Effector CD4-positive, alpha-beta T cell (primary cell): ENCODE measurements at places on chromosomes 5 and 9.

GRCh38 chr5:171573021-171573420 is 153.6 kb downstream of the FGF18 start:
- DNase-seq, result no peak

DNA sequence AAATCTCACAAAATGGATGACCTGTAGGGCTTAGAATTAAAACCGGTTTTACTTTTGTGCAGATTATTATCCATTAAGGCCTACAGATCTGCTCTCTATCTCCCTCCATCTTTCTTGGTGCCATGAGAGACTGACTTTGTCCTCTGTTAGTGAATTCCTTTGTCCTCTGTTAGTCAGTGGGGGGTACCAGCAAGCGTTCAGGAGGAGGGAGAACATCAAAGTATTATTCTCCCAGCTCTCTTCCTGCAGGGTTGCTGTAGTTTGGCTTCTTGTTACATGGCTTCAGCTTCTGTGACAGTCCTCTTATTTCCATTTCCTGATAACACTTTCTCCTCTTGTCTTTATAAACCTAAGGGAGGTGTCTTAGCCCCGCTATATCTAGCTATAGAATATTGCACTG is 850.5 kb upstream of the SEMA6A start:
- DNase-seq, result no peak

- DNase-seq, result no peak
Observed at GRCh38 chr5:145619806-145620310, 215.3 kb downstream of the PRELID2 start.

DNA sequence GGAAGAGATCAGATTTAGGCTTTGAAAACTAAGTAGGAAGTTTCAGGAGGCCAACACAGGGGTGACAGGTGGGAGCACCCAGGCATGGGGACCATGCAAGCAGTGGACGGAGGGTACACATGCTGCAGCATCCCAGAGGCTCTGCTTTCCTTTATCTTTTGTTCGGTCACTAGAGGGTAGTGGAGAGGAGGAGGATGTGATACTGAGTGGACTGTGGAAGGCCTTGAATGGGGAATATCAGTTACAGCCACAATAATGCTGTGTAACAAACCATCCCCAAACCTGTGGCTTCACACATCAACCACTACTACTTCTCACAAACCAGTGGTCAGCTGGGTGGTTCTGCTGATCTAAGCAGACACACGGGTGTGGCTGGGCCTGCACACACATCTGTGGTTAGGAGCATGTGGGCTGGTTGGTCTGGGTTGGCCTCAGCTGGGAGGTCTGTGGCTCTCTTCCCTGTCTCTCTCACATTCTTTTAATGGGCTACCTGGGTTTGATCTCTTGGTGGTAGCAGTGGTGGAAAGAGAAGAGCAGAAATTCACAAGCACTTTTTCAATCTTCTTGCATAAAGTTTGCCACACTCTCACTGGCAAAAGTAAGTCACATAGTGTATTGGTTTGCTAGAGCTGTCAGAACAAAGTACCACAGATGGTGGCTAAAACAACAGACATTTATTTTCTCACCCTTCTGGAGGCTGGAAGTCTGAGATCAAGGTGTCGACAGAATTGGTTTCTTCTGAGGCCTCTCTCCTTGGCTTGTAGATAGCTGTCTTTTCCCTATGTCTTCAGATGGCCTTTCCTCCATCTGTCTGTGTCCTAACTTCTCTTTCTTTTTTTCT is 238.7 kb downstream of the AGTPBP1 start:
- no peak for DNase-seq

DNA sequence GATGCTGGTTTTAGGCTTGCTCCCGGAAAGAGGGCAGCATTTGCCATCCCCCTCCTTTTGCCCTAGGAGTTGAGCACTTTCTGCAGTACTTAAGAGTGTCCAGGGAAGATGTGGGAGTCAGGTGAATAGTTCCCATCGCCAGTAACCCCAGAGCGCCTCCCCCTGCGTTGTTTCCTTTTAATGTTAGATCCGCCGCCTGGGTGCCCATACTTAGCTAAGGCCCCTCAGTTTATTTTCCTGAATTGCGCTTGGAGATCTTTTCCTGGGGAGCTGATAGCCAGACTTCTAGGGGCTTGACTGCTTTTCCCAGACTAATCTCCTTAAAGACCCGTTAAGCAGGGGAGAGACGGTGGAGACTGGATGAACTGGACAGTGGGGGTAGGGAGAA is 377 bp upstream of the PCDHAC2 start:
- no peak for DNase-seq

DNA sequence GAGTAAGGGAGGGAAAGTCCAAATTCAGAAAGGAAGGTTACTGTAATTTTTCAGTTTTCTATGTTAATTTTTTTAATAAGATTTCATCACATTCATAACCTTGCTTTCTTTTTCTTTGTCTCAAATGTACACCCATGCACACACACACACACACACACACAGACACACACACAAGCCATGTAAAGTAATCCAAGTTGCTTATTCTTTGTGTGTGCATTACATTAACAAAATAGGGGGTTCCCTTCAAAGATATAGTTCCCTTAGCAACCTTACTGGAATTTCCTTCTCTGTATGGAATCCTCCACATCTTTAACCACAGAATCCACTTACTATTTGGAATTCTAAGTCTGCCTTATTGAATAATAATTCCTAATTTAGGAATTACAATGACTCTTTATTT is 32.7 kb downstream of the ZNF366 start:
- DNase-seq, result no peak

- DNase-seq, result no peak
Observed at GRCh38 chr9:32954642-32955041, 46.8 kb downstream of the APTX start.

DNA sequence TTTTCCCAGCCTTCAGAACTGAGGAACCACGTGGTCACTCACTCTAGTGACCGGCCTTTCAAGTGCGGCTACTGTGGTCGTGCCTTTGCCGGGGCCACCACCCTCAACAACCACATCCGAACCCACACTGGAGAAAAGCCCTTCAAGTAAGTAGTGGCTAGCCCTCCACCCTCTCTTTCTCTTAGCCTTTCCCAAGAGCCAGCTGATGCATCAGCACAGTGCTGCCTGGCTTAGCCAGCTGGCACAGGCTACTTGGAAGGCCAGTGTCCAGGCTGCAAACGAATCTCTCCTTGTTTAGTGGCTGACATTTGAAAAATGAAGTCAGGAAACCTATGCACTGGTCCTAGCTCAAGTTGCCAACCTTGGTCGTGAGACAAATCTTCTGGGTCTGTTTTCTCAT is 91.1 kb downstream of the PRDM6 start:
- DNase-seq, result no peak

DNA sequence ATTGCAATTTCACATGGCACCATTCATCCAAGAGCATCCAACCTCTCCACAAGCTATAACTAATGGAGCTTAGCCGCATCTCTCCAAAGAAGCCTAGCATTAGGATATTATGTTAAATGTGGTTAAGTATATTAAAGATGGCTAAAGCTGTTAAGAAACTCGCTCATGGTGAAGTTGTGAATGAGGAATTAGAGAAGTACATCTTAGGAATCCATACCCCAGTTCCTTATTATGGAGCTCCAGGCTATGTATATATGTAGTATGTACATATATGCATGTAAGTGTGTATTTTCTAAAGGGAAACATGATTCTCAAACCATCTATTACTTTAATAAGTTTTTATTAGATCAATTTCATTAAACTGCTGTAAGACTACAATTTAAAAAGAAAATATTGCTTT is 26.4 kb downstream of the LURAP1L start:
- DNase-seq, result no peak

DNA sequence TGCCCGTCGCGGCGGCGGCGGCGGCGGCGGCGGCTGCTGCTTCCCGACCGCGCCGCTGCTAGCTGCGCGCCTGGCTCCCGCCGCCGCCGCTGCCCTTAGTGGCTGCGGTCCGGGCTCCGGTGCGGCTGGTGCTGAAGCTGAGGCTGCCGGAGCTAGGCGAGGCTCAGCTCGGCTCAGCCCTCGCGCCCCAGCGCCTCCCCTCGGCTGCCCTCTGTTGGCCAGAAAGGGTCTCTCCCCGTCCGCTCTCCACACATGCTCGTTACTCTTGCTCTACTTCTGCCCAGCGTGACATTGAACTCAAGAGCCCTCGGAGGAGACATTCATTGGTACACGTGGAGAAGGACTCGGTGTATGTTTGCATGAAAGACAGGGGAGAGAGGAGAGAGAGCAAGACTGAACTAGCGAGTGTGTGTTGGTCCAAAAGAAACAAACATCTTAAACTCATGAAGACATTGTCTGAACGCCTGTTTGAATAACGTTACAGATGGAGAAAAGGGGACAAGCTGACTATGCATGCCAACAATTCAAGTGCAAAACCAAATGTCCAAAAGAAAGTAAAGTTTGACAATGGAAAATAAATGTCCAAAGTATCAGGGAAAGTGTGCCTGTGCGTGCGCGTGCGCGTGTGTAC is at the start of gene HCN1:
TSS of gene HCN1 (minus strand) at position 175 of the 631 bp plus-strand sequence.
- no peak for DNase-seq

GRCh38 chr9:134283111-134283515 is 43.1 kb upstream of the RXRA start:
- no peak for DNase-seq

DNA sequence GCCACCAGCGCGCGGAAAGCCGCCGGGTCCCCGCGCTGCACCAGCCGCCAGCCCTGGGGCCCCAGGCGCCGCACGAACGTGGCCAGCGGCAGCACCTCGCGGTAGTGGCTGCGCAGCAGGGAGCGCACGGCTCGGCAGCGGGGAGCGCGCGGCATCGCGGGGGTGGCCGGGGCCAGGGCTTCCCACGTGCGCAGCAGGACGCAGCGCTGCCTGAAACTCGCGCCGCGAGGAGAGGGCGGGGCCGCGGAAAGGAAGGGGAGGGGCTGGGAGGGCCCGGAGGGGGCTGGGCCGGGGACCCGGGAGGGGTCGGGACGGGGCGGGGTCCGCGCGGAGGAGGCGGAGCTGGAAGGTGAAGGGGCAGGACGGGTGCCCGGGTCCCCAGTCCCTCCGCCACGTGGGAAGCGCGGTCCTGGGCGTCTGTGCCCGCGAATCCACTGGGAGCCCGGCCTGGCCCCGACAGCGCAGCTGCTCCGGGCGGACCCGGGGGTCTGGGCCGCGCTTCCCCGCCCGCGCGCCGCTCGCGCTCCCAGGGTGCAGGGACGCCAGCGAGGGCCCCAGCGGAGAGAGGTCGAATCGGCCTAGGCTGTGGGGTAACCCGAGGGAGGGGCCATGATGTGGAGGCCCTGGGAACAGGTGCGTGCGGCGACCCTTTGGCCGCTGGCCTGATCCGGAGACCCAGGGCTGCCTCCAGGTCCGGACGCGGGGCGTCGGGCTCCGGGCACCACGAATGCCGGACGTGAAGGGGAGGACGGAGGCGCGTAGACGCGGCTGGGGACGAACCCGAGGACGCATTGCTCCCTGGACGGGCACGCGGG is at the start of gene TERT:
TSS of gene TERT (minus strand) at position 234 of the 815 bp plus-strand sequence. CDS start at position 155, 79 bp downstream.
- DNase-seq, result peak; percentile 62

GRCh38 chr5:62568143-62568542 is 10.5 kb upstream of the LRRC70 start:
- DNase-seq, result no peak

GRCh38 chr9:4068914-4069313 is 231.0 kb downstream of the GLIS3 start:
- DNase-seq, result no peak

DNA sequence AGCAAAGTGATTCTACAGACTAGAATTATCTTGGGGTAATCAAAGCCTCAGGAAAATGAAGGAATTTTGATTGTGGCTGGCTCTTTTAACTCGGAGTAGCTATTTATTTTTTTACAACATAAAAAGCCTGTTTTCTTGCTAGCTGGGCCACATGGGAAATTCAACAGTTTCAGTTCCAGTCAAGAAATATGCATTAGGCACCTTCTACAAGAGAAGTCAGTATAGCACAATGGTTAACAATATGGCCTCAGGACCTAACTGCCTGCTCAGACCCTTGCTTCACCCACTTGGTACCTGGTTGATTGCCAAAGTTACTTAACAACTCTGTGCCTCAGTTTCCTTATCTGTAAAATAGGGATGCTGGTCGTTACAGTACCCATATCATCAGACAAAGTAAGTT is 586.2 kb downstream of the ZNF608 start:
- DNase-seq, result no peak

- no peak for DNase-seq
Observed at GRCh38 chr5:159620853-159621540, 290.7 kb upstream of the IL12B start.

GRCh38 chr5:140605879-140606278 is 27.1 kb downstream of the CD14 start:
- DNase-seq, result no peak

GRCh38 chr9:2181792-2182191 is 166.6 kb downstream of the SMARCA2 start:
- no peak for DNase-seq

GRCh38 chr5:59065554-59065953 is 482.7 kb downstream of the RAB3C start:
- no peak for DNase-seq
